HuH-7 (cell line): ENCODE measurements at places on chromosomes 3 and 15.

GRCh38 chr3:32041316-32041715 is 59.8 kb downstream of the ZNF860 start:
- no peak for DNase-seq

DNA sequence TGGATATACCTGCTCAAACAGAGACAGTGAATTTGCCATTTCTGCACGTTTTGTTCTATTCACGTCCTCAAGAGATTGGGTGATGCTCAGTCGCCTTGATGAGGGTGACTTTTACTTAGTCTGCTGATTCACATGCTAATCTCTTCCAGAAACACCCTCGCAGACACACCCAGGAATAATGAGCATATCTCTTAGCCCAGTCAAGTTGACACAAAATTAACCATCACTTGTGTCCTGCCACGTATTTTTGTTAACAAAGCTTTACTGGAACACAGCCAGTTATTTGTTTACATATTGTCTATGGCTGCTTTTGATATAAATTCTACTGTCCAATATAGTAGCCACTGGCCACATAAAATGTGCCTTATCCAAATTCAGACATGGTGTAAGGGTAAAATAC is 218.3 kb downstream of the FHIT start:
- DNase-seq = no peak

DNA sequence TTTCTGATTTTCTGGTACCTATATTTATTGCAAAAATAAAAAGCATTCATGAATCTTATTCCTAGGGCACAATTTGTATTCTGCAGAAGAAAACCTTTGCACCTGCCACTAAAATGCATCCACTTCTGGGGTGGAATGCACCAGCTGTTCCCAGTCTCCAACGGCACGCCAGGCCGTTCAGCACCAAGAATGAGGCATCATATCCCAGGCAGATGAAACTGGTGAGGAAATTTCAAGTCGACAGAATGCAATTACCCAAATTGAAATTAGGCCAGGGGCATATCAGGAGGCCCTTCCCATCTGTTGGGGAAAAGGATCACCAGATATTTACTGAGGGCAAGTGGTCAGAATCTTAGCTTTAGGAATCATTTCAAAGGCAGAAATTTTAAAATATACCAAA is 13.6 kb upstream of the RBMS3 start:
- no peak for DNase-seq

DNA sequence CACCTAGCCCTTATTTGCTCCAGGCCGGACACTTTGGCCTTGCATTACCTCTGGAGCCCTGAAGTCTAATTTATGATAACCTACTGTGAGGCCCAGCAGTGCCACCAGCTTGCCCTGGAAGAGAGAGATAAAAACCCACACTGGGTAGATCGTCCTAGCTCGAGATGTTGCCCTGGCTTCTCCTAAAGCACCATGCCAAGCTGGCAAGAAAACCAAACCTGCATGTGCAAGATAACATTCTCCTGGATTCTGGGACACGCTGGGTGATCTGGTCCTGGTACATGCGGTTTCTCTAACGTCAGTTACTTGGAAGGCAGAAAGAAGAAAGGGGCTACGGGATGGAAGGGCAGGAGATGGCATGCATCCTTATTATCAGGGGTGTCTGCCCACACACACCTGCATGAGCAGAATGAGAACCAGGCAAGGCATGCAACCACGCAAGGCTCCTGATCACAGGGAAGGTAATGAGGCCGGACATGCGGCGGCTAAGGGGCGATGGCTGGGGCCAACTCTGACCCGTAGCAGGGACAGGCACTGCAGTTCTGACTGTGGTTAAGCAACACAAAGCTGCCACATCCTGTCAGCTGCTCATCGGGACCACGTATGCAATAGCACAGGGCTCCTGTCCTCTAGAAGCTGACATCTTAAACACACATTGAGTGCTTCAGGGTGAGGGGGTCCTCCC is 73.0 kb downstream of the OXNAD1 start:
- DNase-seq = no peak

DNA sequence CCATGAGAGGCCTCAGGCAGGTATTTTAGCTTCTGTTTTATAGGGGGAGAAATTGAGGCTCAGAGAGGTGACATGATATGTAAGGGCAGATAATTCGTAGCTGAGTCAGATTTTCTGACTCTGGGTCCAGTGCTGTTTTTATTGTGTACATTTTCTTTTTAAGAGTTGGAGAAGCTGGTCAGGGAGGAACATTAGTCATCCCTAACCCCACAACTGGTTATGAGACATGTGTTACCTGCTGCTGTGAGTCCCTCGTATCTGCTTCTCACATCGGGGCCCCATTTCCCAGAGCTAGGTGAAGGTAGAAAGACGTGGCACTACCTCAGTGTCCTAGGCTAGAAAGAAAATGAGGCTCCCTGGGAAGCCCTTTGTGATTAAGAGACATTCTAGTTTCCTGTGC is 28.6 kb downstream of the GALNT15 start:
- DNase-seq = no peak
